Lower leg skin (tissue), 4 donors: ENCODE measurements at places on chromosomes 5 and 9. TPM values are rescaled to one million over a fixed set of nuclear protein-coding genes. Genes with fewer than 3 reads are reported as not detected.

The MAP1B gene
- total RNA-seq, result 49.9 TPM

The FGF18 gene
- 2.5 TPM for total RNA-seq

- DNase-seq, result no peak
These were observed 803.5 kb downstream of the TLE1 start for GRCh38 chr9:80885894-80886293.

DNA sequence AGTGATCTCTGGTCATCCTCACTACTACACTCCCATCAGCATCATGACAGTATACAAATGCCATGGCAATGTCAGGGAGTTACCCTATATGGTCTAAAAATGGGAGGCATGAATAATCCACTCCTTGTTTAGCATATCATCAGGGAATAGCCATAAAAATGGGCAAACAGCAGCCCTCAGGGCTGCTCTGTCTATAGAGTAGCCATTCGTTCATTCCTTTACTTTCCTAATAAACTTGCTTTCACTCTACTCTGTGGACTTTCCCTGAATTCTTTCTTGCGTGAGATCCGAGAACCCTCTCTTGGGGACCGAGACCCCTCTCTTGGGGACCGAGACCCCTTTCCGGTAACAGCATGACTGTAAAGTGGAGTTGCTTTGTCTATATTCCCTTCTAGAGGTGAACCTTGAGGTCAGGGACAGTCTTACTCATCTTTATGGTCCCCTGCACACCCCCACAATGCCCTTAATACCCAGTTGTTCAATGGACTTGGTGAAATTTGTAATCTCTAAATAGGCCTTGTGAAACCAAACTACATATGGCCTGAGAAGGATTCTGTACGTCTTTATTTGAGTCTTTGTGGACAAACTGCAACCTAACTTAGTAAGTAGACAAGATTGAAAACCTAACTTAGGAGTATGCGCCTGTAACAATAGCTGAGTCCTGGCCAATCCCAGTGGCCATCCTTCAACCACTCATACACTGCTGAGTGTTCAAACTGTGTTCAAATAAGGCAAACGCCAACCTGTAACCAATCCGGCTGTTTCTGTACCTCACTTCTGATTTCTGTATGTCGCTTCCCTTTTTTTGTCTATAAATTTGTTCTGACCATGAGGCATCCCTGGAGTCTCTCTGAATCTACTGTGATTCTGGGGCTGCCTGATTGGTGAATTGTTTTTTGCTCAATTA, 32.3 kb upstream of the UBTD2 start:
- no peak for DNase-seq

The PCDHB2 gene
- 2.3 TPM for total RNA-seq

DNA sequence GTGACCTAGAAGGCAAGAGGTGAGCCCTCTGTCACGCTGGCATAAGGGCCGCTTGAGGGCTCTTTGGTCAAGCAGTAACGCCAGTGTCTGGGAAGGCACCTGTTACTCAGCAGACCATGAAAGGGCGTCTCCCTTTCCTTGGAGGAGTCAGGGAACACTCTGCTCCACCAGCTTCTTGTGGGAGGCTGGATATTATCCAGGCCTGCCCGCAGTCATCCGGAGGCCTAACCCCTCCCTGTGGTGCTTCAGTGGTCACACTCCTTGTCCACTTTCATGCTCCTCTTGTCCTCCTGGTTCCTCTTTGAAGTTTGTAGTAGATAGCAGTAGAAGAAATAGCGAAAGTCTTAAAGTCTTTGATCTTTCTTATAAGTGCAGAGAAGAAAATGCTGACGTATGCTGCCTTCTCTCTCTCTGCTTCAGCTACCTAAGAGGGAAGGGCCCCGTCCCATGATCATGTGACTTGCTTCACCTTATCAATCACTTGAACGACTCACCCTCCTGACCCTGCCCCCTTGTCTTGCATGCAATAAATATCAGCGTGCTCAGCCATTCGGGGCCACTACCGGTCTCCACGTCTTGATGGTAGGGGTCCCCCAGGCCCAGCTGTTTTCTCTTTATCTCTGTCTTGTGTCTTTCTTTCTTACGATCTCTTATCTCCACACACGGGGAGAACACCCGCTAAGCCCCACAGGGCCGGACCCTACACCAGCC, 16.7 kb upstream of the SCGB3A1 start:
- DNase-seq, result no peak
